ENCODE measurements at places on chromosomes 16 and 17.

DNA sequence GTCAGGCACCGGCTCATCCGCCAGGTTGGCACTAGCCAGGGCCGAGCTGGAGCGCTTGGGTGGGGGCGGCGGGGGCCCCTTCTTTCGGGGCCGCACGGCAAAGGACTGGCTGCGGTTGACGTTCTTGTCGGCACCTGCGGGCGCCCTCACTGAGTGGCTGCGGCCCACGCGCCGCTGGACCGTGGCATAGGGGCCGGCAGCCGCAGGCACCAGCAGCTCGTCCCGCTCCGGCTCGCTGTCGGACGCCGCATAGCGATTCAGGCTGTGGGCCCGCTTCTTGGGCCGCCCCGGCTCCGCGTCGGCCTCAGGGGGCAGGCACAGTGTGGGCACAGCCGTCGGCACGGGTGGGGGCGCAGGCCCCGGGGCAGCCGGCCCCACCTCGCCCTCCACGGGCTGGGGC lies 15.9 kb downstream of the CASKIN1 start:
- no peak for DNase-seq

DNA sequence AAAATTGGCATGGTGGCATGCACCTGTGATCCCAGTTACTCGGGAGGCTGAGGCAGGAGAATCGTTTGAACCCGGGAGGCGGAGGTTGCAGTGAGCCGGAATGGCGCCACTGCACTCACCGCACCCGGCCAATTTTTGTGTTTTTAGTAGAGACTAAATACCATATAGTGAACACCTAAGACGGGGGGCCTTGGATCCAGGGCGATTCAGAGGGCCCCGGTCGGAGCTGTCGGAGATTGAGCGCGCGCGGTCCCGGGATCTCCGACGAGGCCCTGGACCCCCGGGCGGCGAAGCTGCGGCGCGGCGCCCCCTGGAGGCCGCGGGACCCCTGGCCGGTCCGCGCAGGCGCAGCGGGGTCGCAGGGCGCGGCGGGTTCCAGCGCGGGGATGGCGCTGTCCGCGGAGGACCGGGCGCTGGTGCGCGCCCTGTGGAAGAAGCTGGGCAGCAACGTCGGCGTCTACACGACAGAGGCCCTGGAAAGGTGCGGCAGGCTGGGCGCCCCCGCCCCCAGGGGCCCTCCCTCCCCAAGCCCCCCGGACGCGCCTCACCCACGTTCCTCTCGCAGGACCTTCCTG lies at the start of gene HBQ1:
TSS of gene HBQ1 (plus strand) at position 359 of the 575 bp plus-strand sequence. CDS start at position 387, 28 bp downstream.
- DNase-seq: no peak

DNA sequence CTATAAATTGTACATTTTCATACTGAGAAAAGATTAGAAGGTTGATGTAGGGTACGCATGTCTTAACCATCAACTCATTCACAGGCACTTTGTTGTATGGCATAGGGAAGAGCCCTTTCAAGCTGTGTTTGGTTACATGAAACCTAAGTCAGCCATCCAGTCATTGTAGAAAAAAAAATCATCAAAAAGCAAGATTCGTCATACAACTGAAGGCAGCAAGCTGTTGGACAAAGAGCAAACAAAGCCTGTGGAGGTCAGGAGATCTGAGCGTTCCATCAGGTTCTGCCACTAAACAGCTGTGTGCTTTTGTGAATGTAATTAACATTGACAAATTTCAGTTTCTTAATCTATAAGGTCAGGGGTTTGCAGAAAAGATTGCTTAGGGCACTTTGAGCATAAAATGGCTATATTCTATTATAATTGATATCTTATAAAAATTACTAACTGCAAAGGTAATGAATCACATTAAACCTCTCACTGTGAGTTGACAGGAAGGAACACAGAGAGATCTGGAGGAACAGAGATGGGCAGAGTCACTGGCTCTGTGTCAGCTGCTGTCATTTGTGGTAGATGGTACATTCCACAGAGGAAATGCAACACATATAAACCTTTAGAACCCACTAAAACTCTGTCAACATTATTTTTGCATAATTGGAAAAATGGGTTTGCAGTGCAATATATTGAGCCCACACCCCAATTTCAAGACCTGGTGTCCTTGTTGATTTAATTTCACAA lies 66.3 kb upstream of the MYOCD start:
- no peak for DNase-seq

- no peak for DNase-seq
Observed at GRCh38 chr17:29929006-29929532, 959 bp downstream of the SSH2 start.

GRCh38 chr16:86215979-86216585 lies 294.2 kb upstream of the FOXF1 start:
- peak; percentile 51 for DNase-seq

DNA sequence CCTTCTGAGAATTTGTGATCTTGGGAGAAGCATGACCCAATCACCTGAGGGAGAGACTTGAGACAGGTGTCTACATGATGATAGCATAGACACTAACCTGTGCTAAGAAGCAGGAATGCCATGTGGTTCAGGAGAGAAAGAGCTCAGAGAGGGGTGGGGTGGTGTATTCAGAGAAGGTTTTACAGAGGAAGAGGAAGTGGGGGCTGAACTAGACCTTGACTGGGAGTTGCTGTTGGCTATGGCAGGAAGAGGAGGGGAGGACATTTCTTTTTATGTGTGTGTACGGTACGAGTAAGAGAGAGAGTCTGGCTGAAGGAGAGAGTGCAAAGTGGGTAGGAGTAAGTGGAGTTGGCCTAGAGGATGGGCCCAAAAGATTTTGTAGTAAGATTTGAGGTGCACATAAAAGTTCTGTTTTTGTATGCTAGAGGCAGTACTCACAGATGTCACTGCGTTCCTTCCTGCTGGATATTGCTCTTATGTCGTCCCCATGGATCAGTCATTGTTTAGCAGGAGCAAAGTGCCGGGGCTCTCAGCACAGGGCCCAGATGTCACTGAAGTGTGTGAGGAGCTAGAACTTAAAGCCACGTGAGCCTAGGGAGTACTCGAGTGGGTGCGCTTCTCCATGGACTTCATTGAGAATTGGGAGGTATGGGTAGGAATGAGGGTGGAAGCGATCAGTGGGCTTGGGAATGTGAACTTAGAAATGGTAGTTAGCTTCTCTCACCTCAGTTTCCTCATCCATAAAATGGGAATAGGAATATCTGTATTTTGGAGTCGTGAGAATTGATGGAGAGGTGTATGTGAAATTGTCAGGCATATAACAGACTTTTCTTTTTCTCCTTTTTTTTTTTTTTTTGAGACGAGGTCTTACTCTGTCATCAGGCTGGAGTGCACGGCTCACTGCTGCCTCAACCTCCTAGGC lies 22.1 kb downstream of the SLC7A6 start:
- DNase-seq: no peak

DNA sequence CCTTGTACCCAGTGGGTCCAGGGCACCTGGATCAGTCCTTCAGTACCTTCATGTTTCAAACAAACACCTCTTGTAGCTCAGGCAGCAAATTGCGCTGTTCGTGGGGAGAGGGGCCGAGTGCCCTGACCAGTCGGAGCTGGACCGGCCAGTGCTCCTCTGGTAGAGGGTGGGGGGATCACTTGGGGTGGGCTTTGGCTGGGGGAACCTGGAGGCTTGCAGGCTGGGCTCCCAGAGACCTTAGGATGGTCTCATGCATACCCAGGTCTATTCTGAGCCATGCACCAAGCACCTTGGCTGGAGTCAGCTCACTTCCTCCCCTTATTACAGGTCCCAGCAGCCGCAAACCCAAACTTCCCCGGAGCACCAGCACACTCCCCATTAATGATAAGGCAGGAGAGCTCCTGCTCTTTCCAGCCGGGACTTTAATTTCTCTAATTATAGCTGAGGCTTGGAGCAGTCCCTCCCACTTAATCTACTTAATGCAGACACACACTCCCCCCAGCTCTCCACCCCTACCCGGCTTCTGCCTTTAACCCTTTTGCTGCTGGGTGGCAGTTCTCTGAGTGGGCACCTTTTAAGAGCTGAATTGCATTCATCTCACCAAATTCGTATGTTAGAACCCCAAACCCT lies 26.3 kb upstream of the MGAT5B start:
- DNase-seq: no peak

DNA sequence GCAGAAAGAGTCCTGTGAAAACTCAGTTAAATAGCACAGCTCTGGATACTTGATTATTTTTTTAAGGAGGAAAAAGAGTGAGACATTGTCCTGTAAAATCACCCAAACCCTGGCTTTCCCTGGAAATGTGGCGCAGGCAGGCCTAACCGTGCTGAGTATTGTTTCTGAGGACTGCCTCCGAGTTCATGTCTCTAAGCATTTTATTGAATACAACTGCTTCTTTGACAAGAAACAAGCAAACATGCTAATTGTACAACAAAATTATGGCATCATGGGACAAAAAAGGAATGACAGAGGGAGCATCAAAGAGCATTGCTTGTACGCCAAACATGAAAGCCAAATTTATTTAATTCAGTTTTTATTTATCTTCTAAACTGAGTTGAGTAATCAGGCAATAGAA lies 64.5 kb upstream of the HSBP1 start:
- DNase-seq: no peak

DNA sequence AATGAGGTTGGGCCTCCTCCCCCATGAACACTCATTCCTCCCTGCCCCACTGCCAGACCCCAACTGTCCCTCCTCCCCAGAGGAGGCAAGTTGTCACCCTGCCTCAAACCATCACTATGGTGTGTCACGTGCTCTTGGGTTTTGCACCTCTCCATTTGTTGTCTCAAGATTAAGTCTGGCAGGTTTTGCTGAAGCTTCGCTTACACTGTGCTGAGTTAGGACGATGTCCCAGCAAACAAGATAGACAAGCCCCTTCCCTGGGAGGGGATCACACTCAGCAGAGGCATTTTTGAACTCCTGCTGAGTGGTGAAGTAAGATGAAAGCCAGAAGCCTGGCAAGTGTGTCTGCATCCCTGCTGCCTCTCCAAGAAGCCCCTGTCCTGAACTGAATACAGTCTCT lies 78.3 kb downstream of the CBLN1 start:
- DNase-seq: no peak

DNA sequence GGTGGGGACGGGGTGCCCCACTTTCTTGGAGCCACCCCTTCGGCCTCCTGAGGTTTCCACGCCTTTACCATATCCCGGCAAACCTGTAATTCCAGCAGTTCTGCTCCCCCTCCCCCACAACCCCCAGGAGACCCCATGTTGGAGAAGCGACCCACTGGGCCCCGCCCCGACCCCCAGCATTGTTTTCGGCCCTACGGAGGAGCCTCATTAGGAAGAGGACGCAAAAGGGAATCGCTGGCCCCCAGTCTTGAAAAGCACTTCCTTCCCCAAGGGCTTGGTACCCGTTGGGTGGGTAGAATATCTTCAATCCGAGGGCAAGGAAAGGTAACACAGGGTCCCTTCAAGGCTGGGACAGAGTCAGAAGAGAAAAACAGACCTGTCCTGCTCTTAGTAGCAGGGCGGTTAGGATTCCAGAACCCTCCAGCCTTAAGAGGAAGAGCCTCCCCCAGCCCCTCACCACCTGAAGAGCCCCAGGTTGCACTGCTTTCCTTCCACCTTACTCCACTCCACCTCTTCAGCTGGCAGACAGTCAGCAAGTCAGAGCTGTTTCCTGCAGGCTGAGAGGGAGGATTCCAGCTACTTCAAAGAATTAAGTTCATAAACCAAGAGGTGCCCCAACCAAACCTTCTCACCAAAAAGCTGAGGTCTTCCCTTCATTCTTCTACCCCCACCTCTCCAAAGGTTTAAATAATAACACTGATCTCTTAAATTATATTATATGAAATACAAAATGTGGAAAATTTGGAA lies 803 bp upstream of the TLCD2 start:
- DNase-seq: no peak

DNA sequence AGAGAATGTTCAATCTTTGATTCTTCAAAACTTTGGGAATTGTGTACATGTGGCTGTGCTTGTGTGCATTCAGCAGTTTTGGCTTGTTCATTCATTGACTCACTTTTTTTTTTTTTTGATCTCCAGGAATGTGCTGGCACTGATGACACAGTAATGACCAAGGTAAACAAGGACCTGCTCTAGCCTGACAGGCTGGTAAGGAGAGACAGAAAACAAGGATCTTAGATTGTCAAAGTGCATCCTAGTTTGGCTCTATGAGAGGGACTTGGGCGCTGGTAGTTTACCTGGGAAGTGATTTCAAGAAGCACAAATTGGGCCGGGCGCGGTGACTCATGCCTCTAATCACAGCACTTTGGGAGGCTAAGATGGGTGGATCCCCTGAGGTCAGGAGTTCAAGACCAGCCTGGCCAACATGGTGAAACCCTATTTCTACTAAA lies 233.1 kb upstream of the WSCD1 start:
- DNase-seq: no peak

GRCh38 chr17:72466199-72466598 lies 345.4 kb downstream of the SOX9 start:
- DNase-seq: no peak

DNA sequence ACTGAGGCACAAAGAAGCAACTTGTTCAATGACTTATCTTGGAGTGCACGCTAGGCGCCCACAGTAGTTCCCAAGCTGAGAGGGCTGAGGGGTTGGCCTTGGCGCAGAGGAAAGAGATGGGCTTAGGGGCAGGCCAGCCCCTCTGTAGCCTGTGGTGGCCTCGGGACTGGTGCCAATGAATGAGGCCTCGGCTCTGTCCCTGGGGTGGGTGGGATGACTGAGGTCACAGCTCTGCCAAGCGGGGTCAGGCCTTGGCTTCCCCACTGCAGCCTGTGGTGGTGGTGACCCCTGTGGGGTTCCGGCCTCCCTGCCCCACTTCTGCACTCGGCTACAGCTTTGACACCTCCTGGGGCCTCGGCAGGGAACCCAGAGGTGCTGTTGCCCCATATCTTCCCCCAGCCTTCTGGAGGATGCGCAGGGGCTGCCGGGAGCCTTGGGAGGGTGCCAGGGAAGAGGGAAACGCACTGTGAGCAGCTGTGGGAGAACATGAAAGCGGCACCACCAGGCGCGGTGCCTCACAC lies 46.0 kb downstream of the BEAN1 start:
- peak; percentile 45 for DNase-seq

- DNase-seq: no peak
Observed at GRCh38 chr16:642189-643049, 791 bp downstream of the MCRIP2 start.

- DNase-seq: no peak
Observed at GRCh38 chr16:64311241-64311640, 810.6 kb downstream of the CDH11 start.

DNA sequence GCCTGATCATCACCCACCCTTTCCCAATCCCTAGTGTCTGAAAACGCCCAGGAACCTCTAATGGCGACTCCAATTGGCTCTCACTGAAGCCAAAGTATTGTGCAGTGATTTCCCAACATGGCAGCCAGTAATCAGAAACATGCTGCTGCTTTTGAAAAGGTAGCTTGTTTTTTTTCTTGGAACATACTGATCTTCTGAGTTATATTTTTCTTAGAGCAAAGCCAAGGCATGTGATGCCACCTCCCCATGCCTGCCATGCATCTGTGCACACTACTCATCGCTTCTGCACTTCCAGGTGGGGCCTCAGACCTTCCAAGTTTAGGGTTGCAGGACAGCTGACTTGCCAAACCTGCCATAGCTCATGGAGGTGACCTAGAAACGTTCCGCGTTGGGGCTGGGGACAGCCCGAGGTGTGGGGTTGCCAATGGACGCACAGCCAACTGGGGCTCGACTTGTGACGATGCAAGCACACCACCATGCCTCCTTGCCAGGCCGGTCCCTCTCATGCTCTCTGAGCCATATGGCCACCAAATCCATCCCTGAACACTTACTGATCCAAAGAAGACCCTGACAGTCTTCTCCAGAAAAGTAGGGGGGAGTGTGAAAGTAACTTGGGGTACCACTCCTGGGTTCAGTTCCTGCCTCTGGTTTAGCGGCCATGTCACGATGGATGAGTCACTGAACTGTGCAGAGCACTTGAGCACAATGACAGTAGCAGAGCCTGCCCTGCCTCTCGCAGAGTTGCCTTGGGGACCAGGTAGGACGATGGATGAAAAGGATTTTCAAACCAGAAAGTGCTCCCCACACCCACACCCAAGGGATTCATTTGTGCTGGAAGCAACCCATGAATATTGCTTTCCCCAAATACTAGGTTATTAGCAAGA lies 155.7 kb downstream of the CCDC182 start:
- DNase-seq: no peak

All from sciatic nerve (tissue), 2 donors.